A549 (cell line): ENCODE measurements at places on chromosomes 6 and 20.

- DNase-seq: no peak
Measured at GRCh38 chr20:41134362-41135186, 2.8 kb upstream of the PLCG1 start.

DNA sequence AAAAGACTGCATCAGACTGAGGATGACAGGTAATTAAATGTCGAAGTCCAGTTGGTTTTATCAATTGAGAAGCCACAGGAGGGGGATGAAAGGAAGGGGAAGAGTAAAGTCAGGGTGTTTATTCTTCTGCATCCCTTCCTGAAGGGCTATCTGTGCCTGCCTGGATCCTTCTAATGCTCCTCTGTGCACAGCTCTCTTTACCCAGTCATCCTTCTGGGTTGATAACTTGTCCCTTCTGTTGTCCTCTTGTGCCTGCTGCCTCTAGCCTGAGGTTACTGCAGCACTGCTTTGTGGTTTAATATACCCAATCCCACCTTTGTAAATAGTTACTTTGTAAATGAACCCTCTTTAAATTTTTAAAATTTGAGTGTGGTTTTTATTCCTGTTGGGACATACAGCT lies 1127.3 kb downstream of the EPHA7 start:
- no peak for DNase-seq

GRCh38 chr6:84425971-84426705 lies 198.7 kb upstream of the CEP162 start:
- DNase-seq: no peak

DNA sequence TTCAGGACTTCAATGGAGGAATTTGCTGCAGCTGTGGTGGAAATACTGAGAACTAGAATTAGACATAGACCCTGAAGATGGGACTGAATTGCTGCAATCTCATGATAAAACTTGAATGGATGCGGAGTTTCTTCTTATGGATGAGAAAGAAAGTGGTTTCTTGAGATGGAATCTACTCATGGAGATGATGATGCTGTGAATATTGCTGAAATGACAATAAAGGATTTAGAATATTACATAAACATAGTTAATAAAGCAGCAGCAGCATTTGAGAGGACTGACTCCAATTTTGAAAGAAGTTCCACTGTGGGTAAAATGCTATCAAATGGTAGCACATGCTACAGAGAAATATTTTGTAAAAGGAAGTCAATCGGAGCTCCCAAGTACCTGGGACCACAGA lies 264.6 kb downstream of the UBE3D start:
- no peak for DNase-seq

DNA sequence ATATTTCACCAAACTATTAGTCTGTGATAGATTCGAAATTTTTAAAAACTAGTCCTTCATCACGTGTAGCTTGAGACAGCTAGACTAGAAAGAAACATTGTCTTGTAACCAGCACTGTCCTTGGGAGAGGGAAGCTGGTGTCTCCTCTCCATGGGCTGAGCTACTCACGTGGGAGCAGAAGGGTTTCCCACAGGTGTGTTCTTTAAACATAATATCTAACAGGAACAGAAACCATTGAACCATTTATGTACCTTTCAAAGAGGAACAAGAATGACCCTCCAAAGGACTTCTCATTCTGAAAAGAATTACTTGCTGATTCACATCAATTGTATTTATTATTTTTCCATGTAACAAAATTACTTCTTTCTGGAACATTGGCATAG lies 72.4 kb upstream of the SYNJ2 start:
- no peak for DNase-seq

DNA sequence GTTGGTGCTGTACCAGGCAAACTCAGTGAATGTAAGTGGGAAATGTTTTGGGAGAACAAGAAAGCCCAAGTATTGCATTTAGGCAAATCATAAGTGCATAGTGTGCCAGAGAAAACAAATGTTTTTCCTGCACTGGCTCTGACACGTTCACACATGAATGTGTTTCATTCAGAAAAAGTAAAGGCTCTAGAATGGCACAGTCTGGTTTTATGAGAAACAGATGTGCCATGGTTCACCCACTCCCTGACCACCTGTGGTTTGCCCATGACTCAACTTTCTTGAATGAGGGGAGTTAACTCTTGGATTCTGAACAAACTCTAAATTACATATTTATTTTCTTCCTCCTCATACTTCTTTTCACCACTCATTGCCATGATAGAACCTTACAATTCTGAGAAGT lies 126.9 kb downstream of the KCNQ5 start:
- peak; percentile 1 for DNase-seq

DNA sequence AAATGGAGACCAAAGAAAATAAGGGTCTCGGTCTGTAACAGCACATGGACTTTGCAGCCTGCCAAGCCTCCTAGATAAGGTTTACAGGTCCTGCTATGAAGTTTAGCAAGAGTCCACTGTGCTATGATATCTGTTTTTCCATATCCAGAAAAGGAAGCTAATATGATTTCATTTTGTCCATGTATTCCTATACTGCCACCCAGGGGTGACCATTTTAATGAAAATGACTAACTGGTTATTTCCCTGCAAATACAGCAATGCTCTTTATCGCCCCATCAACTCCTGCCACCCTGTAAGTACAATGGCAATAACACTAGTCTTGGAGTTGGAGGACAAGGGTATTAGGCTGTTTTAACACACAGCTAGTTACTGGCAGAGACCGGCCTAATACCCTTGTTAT lies 115.2 kb upstream of the GLP1R start:
- peak; percentile 20 for DNase-seq

DNA sequence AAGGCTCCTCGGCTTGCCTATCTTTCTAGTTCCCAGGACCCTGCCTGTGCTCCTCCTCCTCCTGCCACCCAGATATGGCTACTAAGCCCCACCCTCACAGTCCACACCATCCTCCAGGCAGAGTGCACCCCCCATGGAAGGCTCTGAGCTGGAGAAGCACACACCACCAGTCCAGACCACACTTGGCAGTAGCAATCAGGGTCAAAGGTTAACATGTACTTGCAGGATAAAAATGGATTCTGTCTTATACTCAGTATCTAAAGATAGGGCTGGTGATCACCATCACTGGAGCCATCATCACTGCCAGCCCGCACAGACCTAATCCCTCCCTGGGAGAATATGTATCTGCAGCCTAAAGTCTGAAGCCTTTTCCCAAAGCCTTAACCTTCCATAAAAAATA lies 83.4 kb downstream of the PRKN start:
- no peak for DNase-seq

GRCh38 chr6:111842891-111843290 lies 30.4 kb downstream of the FYN start:
- no peak for DNase-seq

GRCh38 chr6:37741757-37742400 lies 44.2 kb upstream of the MDGA1 start:
- peak; percentile 43 for DNase-seq

DNA sequence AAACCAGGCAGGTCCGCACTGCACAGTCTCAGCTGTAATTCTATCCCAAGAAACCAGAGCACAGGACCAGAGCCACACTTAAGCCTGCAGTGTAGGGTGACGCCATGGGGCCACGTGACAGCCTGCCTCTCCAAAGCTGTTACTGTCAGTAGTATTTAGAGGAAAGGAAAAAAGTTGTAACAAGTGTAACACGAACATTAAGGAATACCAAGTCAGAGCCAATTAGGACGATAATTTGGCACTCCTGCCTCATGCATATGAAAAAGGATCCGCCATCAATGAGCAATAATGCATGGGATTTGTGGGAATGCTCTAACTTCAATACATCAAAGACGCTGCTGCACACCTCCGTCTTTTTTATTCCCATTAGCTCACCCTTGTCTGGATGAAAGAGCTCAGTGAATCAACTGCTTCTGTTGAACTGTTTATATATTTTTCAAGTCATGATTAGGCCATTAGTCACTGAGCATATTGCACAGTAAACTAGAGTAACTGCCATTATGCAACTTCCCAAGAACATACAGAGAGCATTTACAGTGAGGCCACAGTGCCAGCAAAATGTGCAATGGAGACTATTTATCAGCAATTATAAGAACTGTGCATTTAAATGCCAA lies 79.9 kb downstream of the ATXN1 start:
- DNase-seq: peak; percentile 58

GRCh38 chr6:9020001-9020400 lies 584.7 kb upstream of the SLC35B3 start:
- DNase-seq: no peak

DNA sequence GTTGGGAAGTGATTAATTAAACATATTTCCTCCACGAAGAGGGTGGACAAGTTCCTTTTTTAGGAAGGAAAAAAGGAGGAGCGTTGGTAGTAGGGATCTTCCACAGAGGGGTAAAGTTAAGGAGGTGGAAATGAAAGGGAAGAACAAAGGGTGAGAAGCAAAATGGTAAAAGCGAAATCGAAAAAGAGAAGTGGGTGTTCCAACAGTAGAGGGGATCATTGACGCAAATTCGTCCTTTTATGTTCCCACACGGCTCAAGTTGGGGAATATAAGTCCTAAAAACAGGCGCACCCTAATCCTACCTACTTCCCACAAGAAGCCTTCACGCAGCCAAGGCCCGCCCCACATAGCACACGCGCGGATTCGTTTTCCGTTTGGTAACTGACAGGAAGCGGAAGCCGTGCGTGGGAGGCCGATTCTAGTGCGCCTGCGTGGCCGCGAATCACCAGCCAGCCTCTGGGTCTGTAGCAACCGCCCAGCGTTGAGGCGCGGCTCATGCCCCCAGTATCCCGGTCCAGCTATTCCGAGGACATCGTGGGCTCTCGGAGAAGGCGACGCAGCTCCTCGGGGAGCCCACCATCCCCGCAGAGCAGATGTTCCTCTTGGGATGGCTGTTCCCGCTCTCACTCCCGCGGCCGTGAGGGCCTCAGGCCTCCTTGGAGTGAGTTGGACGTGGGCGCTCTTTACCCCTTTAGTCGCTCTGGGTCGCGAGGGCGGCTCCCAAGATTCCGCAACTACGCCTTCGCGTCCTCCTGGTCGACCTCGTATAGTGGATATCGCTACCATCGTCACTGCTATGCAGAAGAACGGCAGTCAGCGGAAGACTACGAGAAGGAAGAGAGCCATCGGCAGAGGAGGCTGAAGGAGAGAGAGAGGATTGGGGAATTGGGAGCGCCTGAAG lies at the start of gene NKAPL:
Gene NKAPL, plus strand, starts transcription at position 421 of the 901 bp plus-strand sequence. Its CDS starts 75 bp downstream, at position 496.
- no peak for DNase-seq

- DNase-seq: no peak
Measured at GRCh38 chr6:36720251-36721141, 22.9 kb downstream of the RAB44 start.

GRCh38 chr20:24163506-24163905 lies 174.9 kb upstream of the GGTLC1 start:
- DNase-seq: no peak

DNA sequence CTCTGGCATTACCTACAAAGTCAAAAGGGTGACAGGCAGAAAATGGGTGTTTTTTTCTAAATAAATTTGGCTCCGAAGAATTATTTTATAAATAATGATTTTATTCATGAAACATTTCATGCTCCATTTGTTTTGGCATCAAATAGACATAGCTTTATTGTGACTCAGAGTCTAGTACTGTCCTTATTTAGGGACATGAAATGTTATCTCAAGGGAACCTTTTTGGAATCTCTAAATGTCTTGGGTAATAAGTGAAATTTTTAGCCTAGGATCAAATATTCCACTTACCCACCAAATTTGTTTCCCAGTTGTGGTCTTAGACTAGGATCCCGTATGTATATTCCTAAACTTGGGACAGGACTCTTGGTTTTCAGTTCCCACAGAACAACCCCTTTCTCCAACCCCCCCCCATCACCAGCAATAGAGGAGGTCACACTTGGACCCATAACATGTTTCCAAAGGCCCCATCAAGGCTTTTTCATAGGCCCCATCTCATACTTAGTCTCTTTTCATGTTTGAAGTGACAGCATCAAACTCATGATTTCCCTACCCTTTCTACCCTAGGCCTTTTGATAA lies 81.8 kb downstream of the JAG1 start:
- DNase-seq: no peak
